Mammary epithelial cell (primary cell): ENCODE measurements at places on chromosomes 4 and X. TPM values are rescaled to one million over a fixed set of nuclear protein-coding genes. Genes with fewer than 3 reads are reported as not detected.

The MAGIX gene
- 1.3 TPM for polyA plus RNA-seq

GRCh38 chr4:1285790-1286553 lies 3.7 kb upstream of the MAEA start:
- no peak for DNase-seq

DNA sequence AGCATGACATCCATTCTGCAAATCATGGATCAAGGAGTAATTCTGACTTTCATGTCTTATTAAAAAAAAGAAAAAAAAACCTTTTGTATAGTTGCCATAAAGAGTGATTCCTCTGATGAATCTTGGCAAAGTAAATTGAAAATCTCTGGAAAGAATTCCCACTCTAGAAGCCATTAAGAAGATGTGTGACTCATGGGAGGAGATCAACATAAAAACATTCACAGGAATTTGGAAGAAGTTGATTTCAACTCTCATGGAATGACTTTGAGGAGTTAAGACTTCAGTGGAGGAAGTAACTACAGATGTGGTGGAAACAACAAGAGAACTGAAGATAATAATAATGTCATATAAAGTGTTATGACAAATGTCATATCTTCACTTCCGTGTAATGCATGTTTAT lies 204.2 kb downstream of the PABPC4L start:
- no peak for DNase-seq

GRCh38 chr4:52840531-52841370 lies 21.4 kb upstream of the RASL11B start:
- DNase-seq, result no peak

- no peak for DNase-seq
These were observed 1118.1 kb upstream of the PABPC4L start for GRCh38 chr4:135319685-135320084.

DNA sequence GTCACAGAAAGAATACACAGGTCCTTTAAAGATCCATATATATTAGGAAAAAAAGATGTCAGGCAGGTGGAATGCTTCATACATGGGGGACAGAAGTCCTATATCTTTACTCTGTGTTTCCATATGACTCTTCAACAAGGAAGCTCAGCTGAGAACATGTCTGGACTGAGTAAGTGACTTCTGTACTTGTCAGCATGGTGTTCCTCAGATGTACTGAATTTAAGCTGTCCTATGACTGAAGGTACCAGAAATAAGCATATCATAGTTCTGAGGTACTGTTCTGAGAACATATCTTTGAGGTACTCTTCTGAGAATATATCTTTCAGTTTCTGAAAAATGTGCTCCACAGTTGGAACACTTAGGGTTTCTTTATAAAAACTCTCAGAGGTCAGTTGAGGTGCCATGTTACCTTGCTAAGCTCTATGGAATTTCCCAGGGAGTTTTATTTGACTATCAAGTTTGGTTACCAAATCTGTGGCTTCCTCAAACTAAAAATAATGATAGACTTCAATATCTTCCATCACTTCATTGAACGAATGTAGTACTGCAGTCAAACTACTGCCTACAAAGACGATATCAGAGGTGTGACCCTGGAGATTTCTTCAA lies 597.2 kb upstream of the GNPDA2 start:
- DNase-seq, result no peak

The FREM3 gene
- polyA plus RNA-seq, result not detected

The PGAM4 gene
- 0.48 TPM for polyA plus RNA-seq

The SHROOM3 gene
- 23.2 TPM for polyA plus RNA-seq

GRCh38 chr4:38902221-38902620 lies 34.6 kb downstream of the FAM114A1 start:
- DNase-seq, result no peak

The ARMCX2 gene
- 6.0 TPM for polyA plus RNA-seq

- no peak for DNase-seq
These were observed 3.1 kb upstream of the CENPE start for GRCh38 chr4:103201253-103201652.

GRCh38 chr4:136847881-136848621 lies 684.2 kb downstream of the PCDH18 start:
- DNase-seq, result no peak

- DNase-seq, result no peak
These were observed 383.8 kb downstream of the GRXCR1 start for GRCh38 chr4:43276321-43276720.

DNA sequence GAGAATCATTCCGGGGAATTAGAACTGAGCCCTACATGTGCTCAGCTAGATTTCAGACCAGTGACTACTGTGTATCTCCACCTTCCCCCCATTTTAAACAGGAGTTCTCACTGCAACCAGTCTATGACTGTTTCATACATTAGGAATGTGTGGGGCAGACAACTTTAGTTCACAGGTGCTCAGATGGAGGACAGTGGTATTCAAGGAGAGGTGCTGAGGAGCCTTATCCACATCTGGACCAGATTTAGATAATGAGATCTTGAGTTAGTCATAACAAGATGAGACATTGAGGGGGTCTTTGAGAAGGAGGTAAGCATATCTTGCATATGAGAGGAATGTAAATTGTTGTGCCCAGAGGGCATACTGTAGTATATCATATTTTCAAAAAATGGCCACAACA lies 32.8 kb upstream of the RELL1 start:
- peak; percentile 57 for DNase-seq

The MAGEC3 gene
- not detected for polyA plus RNA-seq

DNA sequence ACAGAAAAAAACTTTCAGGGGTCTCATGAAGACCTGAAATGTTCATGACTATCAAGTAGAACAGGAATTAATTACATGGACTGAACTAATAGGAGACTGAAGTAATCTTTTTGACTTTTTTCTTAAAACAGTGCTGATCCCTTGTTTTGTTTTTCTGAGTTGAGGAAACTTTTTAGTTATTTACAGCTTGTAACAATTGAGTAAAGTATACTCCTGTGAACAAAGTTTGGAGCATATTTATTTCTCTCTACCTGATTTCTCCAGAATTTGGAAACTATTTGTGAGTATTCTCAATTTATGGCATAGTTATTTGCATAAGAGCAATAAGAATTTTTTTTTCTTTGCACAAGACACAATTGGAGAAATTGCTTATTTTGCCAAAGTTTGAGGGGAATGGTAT lies 64.8 kb downstream of the PCDH18 start:
- DNase-seq, result no peak

GRCh38 chr4:128868758-128869157 lies 59.3 kb downstream of the JADE1 start:
- peak; percentile 89 for DNase-seq

DNA sequence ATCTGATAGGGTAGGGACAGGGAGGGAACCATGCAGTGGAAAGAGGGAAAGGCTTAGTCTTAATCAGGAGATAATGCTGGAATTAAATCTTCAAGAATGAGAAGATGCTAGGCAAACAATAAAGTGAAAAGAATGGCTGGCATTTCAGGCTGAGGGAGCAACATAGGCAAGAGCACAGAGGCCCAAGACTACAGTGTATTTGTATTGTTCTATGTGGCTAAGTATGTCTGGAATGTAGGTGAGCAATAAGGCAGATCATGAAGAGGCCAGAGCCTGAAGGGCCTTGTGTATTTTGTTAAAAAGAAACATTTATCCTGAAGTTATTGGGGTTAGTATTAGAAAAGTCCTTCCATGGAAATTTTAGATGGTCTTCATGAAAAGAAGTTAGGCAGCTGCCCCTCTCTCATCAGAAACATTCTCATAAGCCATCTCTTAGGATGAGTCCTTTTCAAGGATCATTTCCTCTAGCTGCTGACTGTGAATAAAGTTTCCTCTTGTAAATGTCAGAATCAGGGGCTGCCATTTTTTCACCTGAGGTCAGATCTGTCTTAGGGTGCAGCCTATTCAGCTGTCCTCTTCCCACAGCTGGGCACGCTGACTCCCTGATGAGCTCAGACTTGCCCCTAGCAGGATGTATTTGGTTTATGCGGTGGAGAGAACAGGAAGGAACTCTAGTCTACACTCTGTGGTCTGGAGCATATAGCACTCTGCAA lies 46.3 kb downstream of the ATP10D start:
- DNase-seq, result peak; percentile 94

The TMEM31 gene
- polyA plus RNA-seq, result not detected

DNA sequence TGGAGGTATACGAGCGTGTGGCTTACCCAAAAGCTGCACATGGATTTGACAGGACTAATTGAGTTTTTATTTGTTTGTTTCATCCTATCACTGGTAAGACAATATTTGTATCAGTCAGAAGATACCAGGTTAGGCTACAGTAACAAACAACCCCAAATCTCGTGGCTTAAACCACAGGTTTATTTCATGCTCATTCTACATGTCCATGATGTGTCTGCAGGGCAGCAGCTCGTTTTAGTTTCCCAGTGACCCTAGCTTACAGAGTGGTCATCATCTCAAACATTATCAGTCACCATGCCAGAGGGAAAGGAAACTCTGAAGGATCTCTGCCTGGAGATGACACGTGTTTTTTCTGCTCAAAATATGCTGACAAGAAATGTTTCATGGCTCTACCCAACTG lies 108.3 kb downstream of the SHROOM3 start:
- DNase-seq, result no peak

The PNMA6F gene
- polyA plus RNA-seq, result not detected

GRCh38 chr4:70654605-70655011 lies 11.7 kb downstream of the JCHAIN start:
- no peak for DNase-seq

The SLC6A8 gene
- 82.3 TPM for polyA plus RNA-seq

The XK gene
- 0.26 TPM for polyA plus RNA-seq

- DNase-seq, result no peak
These were observed 177.5 kb downstream of the ZIC3 start for GRCh38 chrX:137743414-137743813.

The CSAG2 gene
- not detected for polyA plus RNA-seq

GRCh38 chrX:105781804-105782203 lies 40.5 kb upstream of the NRK start:
- no peak for DNase-seq

The TNMD gene
- not detected for polyA plus RNA-seq

The CLCN4 gene
- polyA plus RNA-seq, result 1.0 TPM

The CXCL5 gene
- polyA plus RNA-seq, result 1.6 TPM

DNA sequence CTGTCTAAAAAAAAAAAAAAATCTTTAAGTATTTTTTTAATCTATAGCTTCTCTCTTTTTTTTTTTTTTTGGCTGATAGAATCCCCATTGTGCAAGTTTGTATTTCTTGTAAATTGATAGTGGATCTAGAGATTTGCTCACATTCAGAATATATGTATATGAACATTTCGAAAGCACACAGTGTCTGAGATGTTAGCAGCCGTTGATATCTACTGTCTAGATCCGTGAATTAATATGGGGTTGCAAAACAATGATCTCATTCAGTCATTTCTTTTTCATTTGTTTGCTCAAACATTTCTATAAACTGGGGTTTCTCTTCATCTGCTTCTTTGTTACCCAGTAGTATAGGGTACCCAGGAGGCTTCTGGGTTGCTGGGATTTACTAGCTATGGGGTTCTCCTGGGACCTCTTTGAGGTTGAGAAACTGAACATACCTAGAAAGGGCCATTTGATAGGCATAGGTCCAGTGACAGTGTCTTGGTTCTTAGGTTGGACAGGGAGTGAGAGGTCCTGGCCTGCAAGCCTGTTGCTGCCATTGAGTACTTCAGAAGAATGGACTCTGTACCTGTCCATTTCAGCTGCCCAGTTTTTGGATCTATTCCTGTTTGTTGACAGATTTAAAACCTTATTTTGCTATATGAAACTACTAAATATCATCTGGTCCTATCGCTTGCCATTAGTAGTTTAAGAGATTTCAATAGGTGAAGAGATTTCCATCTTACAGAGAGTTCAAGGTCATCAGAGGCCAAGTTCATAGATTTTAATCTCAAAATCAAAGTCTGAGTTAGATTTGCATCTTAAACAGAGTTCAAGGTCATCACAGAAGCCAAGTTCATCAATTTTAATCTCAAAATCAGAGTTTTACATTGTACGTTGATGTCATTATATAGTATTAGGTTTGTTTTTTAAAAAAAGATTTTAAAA lies 50.8 kb downstream of the WWC2 start:
- DNase-seq, result no peak

DNA sequence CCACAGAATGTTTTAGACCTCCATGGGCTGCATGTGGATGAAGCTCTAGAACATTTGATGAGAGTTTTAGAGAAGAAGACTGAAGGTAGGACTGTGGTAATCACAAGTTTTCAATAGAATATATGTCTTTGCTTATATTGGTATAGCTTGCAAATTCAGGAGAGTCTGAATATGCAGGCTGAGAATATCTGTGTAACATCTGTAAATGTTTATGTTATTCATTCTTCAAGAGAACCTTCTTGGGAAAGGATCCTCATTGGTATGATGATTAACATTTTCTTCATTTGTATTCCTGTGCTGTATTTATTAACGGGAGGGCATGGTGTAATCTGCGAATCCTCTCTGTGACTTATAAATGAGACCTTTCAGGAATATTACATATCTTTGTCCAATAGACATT lies 52.1 kb upstream of the RHOH start:
- no peak for DNase-seq

DNA sequence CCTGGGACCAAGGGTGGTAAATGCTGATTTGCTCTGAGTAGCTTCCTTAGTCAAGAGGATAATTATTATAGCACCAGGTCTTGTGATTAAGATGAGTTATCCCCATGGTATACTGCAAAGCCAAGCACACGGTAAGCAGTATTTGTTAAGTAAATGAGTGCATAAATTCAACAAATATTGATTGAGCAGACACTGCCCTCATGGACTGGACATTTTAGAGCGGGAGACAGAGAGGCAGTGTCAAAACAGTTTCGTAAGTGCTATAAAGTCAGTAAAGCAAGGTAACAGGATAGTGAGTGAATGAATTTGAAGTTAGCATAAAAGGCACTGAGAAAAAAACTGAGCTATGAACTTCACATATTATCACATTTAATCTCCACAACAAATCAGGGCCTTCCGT lies 13.9 kb downstream of the PHF8 start:
- no peak for DNase-seq

The RAB9B gene
- 0.67 TPM for polyA plus RNA-seq

DNA sequence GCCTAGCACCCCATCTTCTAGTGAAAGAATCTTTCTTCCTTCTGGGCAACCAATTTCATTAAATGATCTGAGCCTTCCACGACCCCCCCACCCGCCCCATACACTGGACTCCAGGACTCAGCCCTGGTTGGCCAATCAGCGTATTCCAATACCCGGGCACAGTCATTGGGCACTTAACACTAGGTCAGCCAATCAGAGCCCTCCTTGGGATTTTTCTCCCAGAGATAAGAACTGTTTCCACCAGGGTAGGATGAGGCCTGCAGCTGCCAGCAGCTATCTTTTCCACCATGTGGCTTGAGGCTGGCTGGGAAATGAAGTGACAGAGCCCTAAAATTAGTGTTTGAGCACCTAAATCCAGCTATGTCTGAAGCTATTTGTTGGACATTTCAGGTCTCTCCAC lies 418.8 kb downstream of the BCOR start:
- no peak for DNase-seq

DNA sequence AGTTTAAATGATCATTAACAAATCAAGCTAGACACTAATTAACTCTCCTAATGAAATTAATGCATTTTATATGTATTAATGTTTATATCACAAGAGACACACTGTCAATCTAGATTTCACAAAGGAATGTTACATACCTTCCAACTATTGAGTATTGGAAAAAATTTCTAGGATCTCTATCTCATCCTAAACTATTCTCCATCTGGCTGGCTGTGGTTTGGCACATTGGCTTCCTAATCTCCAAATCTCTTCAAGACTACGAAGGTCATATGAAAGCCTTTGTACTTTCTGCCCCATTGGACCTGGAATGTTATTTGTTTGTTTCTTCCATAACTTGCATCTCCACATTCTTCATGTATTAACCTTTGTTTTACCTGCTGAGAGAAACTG lies 1160.0 kb downstream of the ADGRL3 start:
- DNase-seq, result no peak

The ACTRT1 gene
- not detected for polyA plus RNA-seq
